ENCODE measurements at places on chromosomes 4 and X.

DNA sequence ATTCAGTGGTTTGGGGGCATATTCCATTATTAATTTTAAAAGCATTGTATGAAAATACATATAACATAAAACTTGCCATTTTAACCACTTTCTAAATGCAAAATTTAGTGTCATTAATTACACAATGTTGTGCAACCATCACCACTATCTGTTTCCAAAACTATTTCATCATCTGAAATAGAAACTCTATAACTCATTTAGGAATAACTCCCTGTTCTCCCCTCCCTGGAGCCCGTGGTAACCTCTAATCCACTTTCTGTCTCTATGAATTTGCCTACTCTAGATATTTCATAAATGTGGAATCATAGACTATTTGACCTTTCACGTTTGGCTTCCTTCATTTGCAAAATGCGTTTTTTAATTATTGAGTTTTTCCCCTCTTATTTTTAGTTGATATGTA lies 101.4 kb upstream of the GPC4 start:
- no peak for DNase-seq

DNA sequence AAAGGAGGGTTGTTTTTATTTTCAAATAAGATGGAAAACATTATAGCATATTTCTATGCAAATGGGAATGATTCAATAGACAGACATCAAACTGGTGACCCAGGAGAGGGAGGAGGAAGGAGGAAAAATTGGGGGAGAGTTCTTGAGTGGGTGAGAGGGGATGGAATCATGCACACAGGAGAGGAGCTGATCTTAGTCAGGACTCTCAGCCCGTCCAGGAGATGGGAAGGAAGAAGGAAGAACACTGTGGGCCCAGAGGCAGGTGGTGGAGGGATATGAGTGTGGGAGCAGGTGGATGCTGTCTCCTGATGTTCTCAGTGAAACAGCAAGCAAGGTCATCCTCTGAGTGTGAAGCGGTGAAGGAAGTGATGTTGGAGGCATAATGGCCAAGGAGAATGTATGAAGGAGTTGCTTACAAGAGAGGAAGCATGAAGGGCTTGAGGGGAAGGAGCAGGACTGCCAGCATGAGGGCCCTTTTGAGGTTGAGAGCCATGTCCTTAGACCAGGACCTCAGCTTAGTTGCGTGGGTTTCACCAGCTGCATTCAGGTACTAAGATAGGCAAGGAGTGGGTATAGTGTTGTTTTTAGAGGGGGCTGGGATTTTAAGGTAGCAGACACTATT lies 161.7 kb upstream of the NAP1L5 start:
- no peak for DNase-seq

GRCh38 chrX:1103360-1103759 lies 109.1 kb downstream of the CRLF2 start:
- DNase-seq: no peak

GRCh38 chr4:184024637-184025036 lies 119.5 kb downstream of the STOX2 start:
- no peak for DNase-seq

DNA sequence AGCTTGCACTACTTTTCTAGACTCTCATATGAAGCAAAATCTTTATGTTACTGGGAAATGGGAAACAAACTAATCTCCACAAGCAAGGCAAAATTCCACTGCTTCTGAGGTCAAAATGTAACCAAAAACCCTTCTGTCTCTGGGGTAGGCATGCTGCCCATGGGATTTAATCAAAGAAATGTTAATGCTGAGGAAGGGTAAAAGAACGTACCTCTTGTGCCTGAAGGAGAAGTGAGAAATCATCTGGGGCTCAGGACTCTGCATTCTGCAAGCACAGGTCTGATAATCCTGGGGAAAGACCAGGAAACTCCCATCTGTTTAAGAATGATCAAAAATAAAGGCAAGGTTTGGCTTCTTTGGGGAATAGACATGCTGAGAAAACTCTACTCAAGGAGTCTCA lies 184.7 kb downstream of the GRID2 start:
- DNase-seq: no peak

- DNase-seq: peak; percentile 76
Measured at GRCh38 chrX:71118032-71118984, at the start of gene MED12. Gene MED12, plus strand, starts transcription at chrX:71118596. Its CDS starts 159 bp downstream, at chrX:71118755.

- DNase-seq: no peak
Measured at GRCh38 chr4:95095348-95095974, 337.7 kb downstream of the BMPR1B start.

DNA sequence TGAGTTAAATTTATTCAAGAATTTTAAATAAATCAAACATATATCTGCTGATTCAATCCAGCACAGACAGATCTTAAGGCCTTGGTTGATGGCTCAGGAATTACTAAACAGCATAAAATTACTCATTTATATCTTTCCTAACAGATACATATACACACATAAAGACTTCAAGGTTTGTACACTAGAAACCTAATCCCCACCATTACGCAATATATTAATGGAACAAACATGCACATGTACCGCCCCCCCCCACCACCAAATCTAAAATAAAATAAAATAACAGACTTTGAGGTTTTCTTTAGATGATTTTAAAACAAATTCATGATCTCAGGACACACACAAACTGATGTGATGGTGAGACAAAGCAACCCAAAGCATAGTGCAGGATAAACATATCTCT lies 333.9 kb upstream of the DDX53 start:
- DNase-seq: no peak

- no peak for DNase-seq
Measured at GRCh38 chr4:92170340-92170739, 133.4 kb upstream of the GRID2 start.

DNA sequence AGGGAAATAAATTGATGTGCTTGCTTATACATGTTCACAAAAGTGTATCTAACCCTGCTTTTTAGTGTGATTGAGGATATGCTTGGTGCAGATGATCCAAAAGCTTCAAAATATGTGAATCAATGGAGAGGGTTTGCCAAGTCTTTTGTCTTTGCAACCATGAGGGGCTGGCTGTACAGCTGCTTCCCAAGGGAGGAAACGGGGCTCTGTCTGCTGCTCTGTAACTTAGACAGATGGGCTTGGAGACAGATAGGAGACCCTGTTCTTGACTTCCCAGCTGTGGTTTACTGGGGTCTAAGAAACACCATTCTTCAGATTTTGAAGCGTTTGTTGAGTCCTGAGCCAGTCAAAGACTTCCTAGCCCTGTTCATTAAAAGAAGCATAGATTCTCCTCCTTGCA lies 152.3 kb downstream of the DCLK2 start:
- no peak for DNase-seq

- no peak for DNase-seq
Measured at GRCh38 chr4:100742045-100742444, 224.2 kb upstream of the EMCN start.

DNA sequence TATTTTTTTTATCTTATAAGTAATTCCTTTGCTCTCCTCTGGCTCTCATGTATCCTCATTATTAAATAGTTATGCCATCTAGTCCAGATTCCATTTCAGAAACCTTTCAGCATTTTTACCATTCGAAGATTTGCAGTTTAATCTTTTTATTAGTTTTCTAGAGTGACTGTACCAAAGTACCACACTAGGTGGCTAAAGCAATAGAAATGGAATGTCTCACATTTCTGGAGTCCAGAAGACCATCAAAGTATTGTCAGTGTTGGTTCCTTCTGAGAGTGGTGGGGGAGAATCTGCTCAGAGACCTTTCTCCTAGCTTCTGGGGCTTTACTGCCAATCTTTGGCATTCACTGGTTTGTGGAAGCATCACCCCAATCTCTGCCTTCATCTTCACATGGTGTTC lies 3.7 kb upstream of the PNMA3 start:
- no peak for DNase-seq

DNA sequence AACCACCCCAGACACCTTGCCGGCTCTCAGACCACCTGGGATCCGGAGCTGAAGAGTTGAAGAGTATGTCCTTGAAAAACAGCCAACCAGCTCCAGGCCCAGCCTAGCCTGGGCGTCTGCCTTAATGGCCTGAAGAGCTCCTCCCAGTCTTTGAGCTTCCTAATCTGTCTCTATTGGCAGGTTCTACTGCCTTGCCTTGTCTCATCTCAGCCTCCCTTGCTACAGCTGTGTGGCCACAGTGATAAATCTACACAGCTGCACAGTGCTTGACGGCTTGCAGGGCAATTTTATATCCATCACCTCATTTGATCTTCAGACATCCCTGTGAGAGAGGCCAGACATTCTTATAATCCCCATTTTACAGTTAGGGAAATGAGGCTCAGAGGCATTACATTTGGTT lies 19.9 kb downstream of the AWAT2 start:
- DNase-seq: no peak

DNA sequence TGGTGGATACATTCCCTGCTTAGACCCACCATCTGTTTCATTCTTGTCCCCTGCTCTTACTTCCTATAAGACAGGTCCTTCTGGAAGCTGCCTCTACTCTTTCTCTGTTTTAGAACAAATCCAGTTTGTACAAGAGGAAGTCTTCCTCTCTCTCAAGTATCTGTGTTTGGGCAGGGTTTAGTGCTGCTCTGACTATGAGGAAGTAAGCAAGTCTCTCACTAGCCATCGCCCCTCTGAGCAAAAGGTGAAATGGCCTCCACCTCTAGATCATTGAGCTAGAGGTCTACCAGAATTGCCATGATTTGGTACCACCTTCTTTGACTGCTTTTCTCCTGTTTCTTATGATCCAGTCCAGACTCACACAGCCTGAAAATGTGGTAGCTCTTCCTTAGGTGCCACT lies 8.4 kb downstream of the BTK start:
- no peak for DNase-seq

GRCh38 chr4:137768881-137769280 lies 236.6 kb upstream of the PCDH18 start:
- DNase-seq: no peak

- no peak for DNase-seq
Measured at GRCh38 chr4:76470064-76470463, 35.0 kb downstream of the SHROOM3 start.

DNA sequence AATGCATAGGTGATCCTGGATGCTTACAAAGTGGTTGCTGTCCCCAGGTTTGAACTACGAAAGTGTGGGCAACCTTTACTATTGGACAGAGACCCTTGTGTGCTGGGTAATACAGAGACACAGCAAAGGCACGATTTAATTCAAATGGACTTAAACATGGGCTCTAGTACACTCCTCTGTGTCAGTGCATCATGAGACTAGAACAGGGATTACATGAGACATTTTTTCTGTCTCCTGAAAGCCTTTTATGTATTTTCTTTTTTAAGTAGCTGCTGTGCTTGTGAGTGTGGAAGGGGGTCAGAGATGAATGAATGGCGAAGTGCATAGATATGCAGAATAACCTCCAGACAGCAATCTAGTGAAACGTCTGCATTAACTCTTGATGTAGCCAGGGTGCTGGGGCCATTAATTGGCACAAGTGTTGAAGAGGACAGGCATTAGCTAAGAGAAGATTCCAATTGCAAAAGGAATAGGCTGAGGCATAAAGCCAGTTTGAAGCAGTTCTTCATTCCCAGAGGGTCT lies 218.4 kb downstream of the STIM2 start:
- no peak for DNase-seq

DNA sequence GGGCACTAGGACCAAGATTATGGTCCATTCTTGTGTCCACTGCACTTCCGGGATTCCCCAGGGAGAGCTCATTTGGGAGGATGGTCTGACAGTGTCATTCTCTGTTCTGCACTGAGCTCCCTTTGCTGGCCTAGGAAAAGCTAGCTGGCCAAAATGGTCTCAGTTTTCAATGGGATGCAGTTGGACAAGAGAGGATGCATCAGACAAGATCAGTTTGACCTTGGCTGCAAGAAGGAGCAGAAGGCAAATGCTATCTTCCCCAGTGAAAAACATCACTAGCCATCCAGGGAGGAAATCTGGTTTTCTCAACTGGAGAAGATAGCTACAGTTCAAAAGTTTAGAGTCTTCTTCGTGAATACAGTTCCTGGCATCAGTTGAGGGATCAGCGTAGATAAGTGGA lies 221.1 kb downstream of the PTTG2 start:
- no peak for DNase-seq

DNA sequence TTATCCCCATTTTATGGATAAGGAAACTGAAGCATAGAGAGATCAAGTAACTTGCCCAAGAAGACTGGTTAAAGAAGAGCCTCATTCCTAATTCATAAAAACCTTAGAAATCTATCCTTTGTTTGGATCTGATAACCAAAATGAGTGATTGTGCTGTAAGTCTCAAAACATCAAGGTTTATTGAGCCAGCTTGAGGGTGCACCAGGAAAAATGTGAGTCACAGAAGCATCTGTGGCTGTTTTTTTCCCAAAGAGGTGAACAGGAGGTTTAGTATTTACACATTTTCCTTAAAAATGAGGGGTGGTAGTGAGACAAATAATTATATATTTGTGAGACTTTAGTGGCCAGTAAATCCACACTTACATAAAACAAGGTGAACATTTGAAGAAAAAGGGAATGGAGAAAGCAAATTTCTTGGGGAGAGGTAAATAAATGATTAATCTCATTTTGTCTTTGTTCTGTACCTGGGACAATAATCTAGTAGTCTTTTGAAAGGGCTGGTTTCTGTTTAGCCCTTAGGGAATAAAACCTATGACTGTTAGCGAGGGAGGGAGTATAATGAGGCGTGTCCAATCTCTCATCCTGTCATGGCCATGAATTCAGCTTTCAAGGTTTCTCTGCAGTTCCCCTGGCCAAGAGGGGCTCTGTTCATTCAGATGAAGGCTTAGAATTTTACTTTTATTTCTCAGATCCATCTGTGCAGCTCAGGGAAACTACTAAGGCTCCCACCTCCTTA lies 12.2 kb upstream of the FMR1 start:
- no peak for DNase-seq

DNA sequence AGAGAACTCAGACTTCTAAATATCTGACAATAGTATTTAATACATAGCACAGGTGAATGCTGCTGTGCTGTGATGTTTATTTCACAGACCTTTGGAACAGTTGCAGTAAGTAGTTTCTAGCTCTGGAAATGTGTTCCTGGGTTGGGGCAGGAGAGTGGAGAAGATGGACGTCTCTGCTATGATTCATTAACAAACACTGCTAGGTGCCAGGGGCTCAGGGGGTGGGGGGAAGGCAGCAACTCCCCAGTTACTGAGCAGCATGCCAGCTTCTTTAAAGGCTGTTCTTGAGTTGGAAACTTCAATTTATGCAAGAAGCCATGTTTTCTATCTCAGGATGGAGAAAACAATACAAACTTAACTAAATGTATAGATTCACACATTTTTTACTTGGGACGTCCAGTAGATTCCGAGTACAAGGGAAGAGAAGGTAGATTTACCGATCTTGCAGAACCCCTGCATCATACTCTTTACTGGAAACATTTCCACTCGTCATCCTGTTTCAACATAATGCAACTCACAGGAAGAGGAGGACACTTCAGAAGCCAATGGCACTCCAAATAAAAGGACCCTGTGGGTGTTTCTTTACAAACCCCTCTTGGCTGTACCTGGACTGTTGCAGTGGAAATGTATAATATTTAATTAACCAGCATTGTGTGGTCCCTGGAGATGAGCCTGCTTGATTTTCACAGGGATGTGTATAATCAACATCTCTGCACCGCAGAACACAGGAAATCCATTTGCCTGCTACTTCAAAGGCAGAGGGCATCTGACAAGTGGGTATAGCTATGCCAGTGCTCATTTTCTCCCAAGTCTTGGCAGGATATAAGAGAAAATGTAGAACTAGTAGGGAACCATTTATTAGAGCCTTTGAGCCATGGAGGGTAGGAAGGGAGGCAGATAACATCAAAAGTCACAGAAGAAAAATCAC lies 171.4 kb downstream of the SH3KBP1 start:
- DNase-seq: no peak

- DNase-seq: no peak
Measured at GRCh38 chrX:52352551-52352950, 16.3 kb upstream of the XAGE2 start.

- DNase-seq: no peak
Measured at GRCh38 chr4:35739308-35739707, 505.0 kb downstream of the ARAP2 start.
